ENCODE measurements at places on chromosomes 5 and 9.

DNA sequence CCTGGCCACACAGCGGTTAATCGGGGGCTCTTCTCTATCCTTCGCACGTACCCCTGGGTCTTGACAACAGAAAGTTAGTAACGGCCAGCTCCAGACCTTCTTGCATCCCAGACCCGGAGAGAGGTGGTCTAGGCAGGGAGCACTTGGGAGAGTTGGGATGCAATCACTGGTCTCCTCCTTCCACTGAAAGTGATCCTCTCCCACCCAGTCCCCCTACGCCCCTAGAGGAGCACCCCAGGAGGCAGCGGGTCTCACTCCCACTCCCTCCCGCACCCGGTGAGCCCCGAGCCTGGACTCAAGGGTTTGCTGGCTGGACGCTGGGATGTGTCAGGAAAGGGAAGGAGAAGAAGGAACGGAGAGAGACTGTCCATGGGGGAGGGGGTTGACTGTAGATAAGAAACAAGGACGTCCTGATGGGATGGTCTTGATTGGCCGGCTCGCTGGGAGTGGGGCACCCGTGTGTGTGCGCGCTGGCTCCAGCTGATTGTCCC, 2.0 kb downstream of the RORB start:
- H3K4me1 ChIP-seq: peaks cover 23% of the 10 kb centered on the region
- DNase-seq: no peak
- H3K27me3 ChIP-seq: peaks cover 41% of the 10 kb centered on the region
- no peak overlapping the region for H3K27ac ChIP-seq

- peaks cover 2% of the 10 kb centered on the region for H3K27me3 ChIP-seq
- no peaks in the 10 kb centered on the region for H3K36me3 ChIP-seq
Observed at GRCh38 chr5:156476678-156477077, 149.7 kb downstream of the SGCD start.

DNA sequence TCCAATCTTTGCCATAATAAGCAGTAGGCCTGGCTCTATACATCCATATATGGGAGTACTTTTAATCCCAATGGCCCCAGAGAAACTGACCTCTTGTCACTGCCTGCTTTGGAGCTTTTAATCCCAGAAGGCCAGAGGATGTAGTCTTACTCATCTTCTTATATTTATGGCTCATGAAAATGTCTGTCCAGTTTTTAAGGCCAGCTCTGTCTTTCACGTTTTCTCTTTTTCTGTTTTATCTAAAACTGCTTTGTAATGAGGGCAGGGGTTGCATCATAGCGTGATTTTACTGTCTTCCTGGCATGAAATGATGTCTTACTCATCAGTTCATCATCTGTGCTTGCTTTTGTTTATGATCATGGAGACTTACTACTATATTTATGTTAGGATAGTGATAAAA, 1094.9 kb downstream of the MAT2B start:
- H3K36me3 ChIP-seq: no peaks in the 10 kb centered on the region
- no peak overlapping the region for H3K4me3 ChIP-seq
- no peaks in the 10 kb centered on the region for H3K27me3 ChIP-seq
- H3K4me1 ChIP-seq: no peaks in the 10 kb centered on the region
- no peak overlapping the region for H3K27ac ChIP-seq

DNA sequence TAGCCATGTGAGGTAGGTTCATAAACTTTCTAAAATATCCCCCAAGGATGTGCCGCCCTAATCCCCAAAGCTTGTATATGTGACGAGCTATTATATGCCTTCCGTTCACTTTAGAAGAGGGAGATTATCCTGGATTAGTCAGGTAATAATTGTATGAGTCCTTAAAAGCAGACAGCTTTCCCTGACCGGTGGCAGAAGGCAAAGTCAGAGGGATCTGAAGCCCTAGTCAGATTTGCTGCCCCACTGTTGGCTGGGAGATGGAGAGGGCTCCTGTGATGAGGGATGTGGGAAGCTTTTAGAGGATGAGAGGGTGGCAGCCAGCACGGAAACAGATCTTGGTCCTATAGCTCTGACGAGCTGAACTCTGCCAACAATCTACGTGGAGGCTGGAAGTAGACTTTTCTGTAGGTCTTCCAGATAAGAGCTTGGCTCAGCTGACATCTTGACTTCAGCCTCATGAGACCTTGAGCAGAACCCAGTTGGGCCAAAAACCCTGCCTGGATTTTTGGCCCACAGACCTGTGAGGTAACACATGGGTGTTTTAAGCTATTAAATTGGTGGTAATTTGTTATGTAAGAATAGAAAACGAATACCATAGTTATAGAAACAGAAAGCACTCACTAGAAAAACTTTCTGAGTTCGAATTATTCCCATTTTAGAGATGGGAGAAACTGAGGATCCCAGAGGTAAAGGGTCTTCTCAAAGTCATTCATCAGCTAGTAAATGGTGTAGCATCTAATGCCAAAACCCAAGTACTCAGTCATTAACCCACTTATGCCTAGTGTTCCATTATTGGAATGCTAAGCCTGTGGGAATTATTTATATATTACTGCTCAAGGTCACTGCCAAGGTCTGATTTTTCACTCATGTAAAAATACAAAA, 48.9 kb downstream of the SH3PXD2B start:
- H3K27me3 ChIP-seq: peaks cover 12% of the 10 kb centered on the region
- DNase-seq: no peak
- H3K36me3 ChIP-seq: no peaks in the 10 kb centered on the region
- no peak overlapping the region for H3K4me3 ChIP-seq
- no peak overlapping the region for H3K27ac ChIP-seq

DNA sequence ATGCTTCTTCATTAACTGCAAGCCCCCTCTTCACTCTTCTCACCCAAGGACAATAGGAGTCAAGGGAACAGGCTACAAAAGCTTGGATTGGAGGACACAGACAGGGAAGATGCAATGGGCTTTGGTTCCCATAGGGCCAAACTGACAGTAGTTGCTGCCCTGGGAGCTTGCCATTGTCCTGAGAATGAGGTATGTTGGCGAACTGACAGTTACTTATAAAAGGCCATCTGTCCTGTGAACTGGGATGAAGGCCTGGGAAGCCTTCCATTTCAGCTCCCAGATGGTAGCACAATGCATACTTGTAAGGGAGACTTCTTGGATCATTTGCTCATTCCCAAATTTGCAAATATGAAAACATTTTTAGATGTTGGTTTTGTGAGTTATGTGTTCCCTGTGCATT, 88.9 kb downstream of the SNCAIP start:
- no peaks in the 10 kb centered on the region for H3K36me3 ChIP-seq
- no peak for DNase-seq

DNA sequence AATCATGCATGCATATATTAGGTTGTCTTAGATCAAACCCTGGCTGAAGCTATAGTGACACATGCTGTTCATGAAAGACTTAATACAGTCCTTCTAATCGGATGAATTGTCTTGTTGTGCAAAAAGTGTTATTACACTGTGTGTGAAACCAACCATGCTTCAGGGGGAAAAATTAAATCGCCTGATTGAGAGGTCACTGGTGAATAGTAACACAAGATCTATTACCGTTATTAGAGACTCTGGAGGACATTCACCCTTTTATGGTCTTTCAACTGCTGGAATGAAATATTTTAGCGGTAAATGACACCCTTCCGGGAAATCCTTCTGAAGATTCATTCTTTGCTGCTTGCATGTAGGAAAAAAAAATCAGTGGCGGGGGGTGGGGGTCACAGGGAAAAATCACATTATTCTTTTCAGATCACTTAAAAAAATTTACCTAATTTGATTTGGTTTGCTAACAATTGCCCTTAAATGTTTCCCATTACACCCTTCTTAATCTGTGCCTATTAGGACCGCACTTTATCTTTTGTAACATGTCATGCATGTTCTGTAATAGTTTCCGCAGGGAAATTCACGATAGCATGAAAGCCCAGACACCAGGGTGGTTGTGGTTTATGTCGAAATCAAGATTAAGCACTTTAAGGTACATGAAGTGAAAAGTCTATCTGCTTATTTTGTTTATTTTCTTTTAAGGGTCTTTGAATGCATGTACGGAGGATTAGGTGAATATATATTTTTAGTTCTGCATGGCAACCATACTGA, 120.6 kb downstream of the FOCAD start:
- no peak overlapping the region for H3K27ac ChIP-seq
- no peaks in the 10 kb centered on the region for H3K4me1 ChIP-seq
- DNase-seq: no peak
- no peak overlapping the region for H3K4me3 ChIP-seq
- no peaks in the 10 kb centered on the region for H3K36me3 ChIP-seq
- no peaks in the 10 kb centered on the region for H3K27me3 ChIP-seq

GRCh38 chr9:87054999-87055686, 107.8 kb upstream of the GAS1 start:
- H3K4me3 ChIP-seq: no peak overlapping the region
- H3K4me1 ChIP-seq: no peaks in the 10 kb centered on the region
- H3K27me3 ChIP-seq: peaks cover 12% of the 10 kb centered on the region
- no peak for DNase-seq
- H3K36me3 ChIP-seq: no peaks in the 10 kb centered on the region

DNA sequence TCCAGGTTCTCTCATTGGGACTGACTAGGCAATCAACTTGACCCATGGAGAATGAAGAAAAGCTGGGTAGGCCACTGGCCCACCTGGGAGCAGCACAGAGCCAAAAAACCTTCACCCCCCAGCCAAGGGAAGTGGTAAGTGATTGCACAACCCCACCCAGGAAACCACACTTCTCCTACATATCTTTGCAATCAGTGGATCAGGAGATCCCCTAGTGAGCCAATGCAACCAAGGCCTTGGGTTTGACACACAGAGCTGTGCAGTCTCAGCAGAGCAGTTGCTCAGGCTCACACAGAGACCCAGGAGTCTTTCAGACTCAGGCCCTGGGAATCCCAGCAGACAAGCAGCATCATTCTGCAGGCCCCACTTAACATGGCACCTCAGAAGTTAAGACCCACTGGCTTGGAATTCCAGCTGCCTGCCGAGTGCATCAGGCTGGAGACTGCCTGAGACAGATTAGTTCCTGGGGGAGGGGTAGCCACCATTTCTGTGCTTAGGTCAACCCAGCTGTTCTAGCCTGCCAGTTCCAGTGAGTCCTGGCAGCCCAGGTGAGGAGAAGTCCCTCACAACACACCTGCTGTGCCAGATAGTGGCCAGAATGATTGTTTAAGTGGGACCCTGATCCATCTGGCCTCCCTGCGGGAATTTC, 136.4 kb downstream of the SAXO1 start:
- H3K4me3 ChIP-seq: no peak overlapping the region
- no peaks in the 10 kb centered on the region for H3K27me3 ChIP-seq
- no peaks in the 10 kb centered on the region for H3K4me1 ChIP-seq
- H3K27ac ChIP-seq: no peak overlapping the region

DNA sequence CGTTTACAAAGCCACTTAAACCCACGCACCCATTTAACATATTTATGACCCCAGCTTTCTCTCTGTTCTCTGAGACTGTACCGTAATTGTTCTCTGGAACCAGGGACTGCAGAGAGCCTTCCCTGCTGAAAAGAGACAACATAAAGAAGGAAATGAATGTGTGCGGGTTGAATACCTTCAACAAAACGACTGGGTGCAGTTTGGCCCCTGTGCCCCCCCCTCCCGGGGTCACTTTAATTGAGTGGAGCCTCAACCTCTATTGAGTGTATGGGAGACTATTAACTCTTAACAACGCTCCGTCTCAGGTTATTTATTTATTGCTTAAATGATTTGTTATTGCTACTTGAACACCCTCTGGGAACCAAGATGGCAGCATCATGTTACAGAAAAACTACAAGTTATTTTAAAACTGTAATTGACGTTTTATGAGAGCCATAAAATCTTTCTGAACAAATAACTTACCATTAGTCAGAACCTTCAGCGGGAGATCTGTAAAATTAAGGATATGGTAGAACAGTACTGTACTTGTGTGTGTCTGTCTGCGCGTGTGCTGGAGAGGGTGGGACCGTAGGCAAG, 70.6 kb downstream of the GAS1 start:
- H3K36me3 ChIP-seq: no peaks in the 10 kb centered on the region
- no peaks in the 10 kb centered on the region for H3K4me1 ChIP-seq
- no peak overlapping the region for H3K27ac ChIP-seq
- H3K27me3 ChIP-seq: peaks cover 3% of the 10 kb centered on the region
- no peak overlapping the region for H3K4me3 ChIP-seq

GRCh38 chr5:107959573-107960279, 289.0 kb upstream of the EFNA5 start:
- peaks cover 2% of the 10 kb centered on the region for H3K4me1 ChIP-seq
- H3K36me3 ChIP-seq: no peaks in the 10 kb centered on the region
- no peak for DNase-seq
- no peaks in the 10 kb centered on the region for H3K27me3 ChIP-seq
- no peak overlapping the region for H3K4me3 ChIP-seq
- no peak overlapping the region for H3K27ac ChIP-seq

GRCh38 chr9:6780690-6781089, 22.9 kb downstream of the KDM4C start:
- no peak overlapping the region for H3K27ac ChIP-seq
- no peak for DNase-seq
- H3K4me1 ChIP-seq: peaks cover 64% of the 10 kb centered on the region

DNA sequence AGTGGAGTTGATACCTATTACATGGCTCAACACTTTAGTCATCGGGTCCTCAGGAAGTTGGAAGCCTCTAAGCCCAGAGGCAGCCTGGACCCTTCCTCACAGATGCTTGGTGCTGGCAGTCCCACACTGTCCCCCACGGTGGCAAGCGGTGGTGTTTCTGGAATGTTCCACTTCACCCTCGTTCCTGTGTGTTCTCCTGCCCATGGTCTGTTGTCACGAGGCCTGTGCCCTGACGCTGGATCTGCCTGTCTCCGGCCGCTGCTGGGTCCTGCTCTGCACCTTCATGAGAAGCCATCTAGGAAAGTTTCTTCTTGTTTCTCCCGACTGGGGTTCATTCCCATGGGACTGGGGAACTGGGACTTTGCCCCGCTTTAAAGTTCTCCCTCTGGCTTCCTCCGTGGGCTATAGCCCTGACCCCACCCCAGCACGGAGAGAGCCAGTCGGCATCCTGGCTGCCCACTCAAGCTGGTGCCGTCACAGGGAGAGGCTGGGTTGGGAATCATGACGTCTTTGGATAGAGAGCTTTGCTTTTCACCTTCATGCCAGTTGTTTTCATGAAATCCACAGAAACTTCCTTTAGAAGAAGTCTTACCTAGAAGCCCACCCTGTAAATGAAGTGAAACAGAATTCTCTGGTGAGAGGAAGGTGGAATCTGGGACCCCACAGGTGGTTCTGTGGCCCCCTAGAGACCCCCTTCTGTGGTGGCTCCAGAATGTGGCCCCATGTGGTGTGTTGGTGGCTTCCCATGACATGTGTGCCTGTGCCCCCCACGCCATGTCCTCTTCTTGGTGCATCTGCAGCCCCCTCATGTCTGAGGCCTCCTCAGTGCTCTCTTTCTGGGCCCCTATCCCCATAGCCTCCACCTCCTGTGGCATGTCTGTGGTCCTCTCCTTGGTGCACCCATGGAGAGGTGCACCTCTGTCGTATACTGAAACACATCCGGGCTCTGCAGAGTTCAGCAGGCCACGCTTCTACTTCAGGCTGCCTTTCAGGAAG, 43.8 kb downstream of the TRIP13 start:
- no peaks in the 10 kb centered on the region for H3K36me3 ChIP-seq
- no peak overlapping the region for H3K27ac ChIP-seq
- peaks cover 10% of the 10 kb centered on the region for H3K4me1 ChIP-seq
- peaks cover 9% of the 10 kb centered on the region for H3K27me3 ChIP-seq
- H3K4me3 ChIP-seq: no peak overlapping the region

Measured in activated CD4-positive, alpha-beta memory T cell treated with anti-CD3 and anti-CD28 coated beads for 36 hours (primary cell).